HepG2 (cell line): ENCODE measurements at places on chromosomes 4 and X.
A peak's percentile ranks its signal among the peaks of the same experiment; 100 is the strongest.

DNA sequence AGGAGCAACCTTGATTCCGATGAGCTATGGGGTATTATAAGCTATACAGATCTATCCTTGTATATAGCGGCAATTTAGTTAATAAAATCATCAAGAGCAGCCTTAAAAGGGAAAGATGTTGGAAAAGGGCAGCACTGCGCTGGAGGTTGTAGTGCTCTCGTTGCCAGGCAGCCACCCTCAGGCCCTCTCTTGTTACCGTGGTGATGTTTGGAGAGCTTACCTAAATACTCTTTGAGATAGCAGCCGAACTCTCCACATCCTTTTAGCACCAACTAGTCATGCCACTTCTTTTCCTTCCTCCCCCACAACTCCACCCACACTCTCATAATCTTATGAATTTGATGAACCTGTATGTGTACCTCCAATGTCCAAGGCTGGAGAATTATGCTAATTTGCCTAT is 3.8 kb upstream of the RADX start:
- DNase-seq, result no peak

DNA sequence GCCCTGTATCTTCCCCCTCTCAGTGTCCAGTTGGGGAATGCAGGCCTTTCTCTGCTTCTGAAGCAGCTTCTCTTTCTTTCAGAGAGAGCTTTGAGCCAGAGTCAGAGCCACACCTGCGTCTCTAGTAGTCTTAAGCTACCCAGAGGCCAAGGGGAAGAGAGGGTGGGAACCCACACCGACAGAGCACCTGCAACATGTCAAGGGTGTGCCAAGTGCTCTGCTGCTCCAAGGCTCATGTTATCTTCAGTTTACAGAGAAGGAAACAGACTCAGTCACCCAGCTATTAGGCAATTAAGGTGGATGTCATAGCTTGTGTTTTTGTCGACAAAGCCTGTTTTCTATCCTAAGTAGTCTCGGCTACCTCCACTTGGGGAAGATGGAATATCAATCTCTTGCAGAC is 22.7 kb upstream of the RNF212 start:
- no peak for DNase-seq

DNA sequence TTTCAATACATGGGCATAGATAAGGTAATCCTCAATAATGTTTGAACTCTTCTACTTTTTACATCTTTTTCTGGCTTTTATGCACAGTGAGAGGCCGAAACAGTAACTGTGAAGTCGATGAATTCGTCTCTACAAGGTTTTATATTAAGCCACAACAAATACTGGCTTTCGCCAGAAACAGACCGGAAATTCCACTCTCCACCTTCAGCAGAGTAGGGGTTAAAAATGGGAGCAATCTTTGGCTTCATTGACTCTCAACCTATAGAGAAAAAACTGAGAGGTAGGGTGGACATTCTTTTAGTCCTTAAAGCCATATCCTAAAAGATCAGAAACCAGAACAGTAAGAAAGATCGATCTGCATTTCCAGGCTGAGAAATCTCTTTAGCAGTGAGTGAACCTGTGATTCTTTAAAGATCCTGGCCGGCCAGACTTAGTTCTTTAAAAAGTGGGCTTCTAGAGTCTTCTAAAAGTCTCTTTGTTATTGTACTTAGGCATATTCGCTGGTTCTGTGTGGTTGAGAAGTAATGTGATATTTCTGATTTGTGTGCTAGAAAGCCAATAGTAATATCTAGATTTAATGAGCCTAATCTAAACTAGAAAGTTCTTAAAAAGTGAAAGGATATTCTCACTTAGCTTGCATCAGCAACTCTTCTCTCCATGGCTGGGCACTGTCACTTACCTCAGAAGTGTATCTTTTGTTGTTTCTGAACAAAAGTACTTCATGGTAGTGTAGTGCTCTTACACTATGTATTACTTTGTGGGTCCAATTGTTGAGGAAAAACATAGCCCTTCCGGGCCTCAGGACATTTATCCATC is 2.0 kb downstream of the HSPA4L start:
- DNase-seq, result peak; percentile 9

DNA sequence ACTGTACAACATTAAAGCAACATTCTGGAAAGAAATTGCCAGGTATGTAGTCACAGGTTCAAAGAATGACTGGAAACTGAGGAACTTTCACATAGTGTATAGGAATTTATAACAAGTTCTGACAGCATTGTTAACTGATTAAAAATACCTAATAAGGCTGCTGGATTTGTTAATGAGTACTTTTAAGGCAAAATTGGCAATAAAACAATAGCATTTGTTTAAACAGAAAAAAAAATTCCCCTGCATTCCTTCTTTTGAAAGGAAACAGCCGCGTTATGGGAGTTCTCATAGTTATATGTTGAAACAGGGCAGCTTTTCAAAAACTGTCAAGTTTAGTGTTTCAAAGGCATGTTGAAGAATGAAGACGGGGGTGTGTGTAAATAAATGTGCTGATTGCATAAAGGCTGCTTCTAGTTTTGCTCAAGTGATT is 282.5 kb upstream of the FAT1 start:
- DNase-seq, result no peak

- no peak for DNase-seq
These were observed 17.5 kb downstream of the CFAP99 start for GRCh38 chr4:2436301-2436700.

GRCh38 chr4:24896977-24897376 is 15.9 kb downstream of the CCDC149 start:
- DNase-seq, result no peak

GRCh38 chr4:160864253-160864652 is 1299.5 kb downstream of the FSTL5 start:
- DNase-seq, result no peak

DNA sequence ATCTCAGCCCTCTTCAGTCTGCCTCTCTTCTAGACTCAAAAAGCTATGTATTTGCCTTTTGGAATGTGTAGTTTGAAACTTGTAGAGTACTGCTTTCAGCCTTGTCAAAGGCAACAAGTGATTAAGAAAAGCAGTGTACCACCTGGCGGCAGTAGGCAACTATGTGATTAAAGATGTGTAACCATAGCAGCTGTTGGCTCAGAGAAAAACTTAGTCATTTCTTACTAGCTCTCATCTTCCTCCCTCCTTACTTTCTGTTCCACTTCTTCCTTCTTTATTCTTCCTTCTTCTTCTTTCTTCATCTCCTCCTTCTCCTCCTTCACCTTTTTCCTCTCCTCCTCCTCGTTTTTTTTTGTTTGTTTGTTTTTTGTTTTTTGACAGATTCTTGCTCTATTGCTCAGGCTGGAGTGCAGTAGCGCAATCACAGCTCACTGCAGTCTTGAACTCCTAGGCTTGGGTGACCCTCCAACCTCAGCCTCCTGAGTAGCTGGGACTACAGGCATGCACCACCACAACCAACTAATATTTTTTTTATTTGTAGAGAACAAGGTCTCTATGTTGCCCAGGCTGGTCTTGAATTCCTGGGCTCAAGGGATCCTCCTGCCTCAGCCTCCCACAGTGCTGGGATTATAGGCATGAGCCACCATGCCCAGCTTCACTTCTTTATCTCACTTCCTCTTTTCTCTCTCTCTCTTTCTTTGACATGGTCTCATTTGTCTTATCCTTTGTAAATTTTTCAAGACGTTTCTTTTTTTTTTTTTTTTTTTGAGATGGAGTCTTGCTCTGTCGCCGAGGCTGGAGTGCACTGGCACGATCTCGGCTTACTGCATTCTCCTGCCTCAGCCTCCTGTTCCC is 32.6 kb downstream of the ABHD18 start:
- DNase-seq, result no peak

DNA sequence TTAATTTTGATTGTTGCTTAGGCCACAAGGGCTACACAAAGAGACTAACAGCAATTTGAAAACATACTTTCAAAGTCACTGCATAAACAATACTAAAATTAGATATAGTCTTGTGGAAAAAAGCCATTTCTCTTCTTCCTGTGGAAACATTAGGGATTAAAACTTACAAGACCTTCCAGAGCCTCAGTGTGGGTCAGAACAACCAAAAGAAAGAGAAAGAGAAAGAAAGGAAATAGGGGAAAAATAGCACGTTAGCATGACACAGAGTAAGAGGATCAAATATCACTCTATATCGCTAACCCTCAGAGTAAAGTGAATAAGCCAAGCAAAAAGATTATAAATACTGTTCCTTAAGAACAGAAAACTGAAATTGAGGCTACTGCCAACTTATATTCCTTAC is 127.8 kb upstream of the DIAPH2 start:
- no peak for DNase-seq

GRCh38 chr4:155025762-155026457 is 182.5 kb upstream of the NPY2R start:
- peak; percentile 48 for DNase-seq

- DNase-seq, result no peak
These were observed 11.5 kb downstream of the SH3RF1 start for GRCh38 chr4:169259271-169259670.

DNA sequence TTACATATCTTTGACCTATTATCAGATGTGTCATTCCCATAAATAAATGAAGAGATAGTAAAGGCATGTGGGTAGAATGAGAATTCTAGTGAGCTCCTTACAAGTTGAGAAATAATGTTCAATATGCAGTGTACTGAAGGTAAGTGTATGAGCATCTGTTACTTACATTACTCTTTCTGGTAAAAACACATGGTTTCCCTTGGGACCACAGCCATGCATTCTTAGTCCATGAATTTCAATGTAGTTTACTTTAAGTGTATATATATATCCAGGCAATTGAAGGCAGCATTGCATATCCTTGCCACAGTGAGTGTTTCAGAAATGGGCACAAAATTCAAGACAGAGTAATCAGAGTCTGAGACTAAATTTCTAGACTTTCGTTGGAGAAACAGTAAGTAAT is 277.2 kb downstream of the CXXC4 start:
- DNase-seq, result no peak

GRCh38 chrX:53126377-53126776 is 32.4 kb downstream of the KANTR start:
- DNase-seq, result no peak

- DNase-seq, result no peak
These were observed 271.7 kb downstream of the DCTD start for GRCh38 chr4:182645511-182645910.

- DNase-seq, result no peak
These were observed 537.0 kb upstream of the DIAPH2 start for GRCh38 chrX:96147681-96148080.

GRCh38 chr4:6889736-6890324 is 19.8 kb upstream of the TBC1D14 start:
- DNase-seq, result no peak

- DNase-seq, result peak; percentile 83
These were observed 11.6 kb downstream of the PAGE4 start for GRCh38 chrX:49840679-49841078.

- no peak for DNase-seq
These were observed 24.6 kb upstream of the NAP1L2 start for GRCh38 chrX:73239242-73239641.

- no peak for DNase-seq
These were observed 92.7 kb downstream of the SHISA3 start for GRCh38 chr4:42490015-42490414.

GRCh38 chrX:150088042-150088441 is 149.8 kb upstream of the EOLA2 start:
- DNase-seq, result no peak

GRCh38 chrX:701673-702072 is 71.1 kb downstream of the SHOX start:
- DNase-seq, result no peak

DNA sequence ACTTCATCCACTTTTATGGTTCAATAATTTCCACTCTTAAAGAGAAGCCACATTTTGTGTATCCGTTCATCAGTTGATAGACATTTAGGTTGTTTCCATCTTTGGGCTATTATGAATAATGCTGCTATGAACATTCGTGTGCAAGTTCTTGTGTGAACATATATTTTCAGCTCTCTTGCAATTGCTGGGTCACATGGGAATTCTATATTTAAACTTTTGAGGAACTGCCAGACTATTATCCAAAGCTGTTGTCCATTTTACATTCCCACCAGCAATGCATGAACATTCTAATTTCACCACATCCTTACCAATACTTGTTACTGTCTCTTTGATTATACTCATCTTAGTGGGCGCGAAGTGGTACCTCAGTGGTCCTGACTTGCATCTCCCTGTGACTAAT is 61.9 kb downstream of the NR3C2 start:
- DNase-seq, result no peak

DNA sequence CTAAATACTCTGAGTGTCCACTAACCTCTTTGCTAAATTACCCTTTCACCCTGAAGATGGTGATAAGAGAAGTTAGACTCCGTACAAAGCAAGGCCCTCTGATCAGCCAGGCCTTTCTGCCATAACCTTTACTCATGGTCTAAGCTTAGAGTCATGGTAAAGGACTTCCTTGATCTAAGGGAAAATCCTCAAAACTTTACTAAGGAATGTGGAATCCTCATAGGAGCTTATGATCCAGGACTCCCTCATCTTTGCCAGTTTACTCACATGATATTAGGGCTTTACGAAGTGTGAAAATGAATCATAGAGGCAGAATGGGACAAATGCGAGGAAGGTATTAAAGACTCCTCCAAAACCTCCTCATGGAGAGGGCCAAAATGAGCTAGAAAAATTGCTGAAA is 7.9 kb upstream of the FAM13A start:
- no peak for DNase-seq

GRCh38 chrX:41334363-41335197 is 618 bp downstream of the DDX3X start:
- peak; percentile 45 for DNase-seq

GRCh38 chr4:25098964-25099891 is 61.0 kb downstream of the SEPSECS start:
- DNase-seq, result no peak

DNA sequence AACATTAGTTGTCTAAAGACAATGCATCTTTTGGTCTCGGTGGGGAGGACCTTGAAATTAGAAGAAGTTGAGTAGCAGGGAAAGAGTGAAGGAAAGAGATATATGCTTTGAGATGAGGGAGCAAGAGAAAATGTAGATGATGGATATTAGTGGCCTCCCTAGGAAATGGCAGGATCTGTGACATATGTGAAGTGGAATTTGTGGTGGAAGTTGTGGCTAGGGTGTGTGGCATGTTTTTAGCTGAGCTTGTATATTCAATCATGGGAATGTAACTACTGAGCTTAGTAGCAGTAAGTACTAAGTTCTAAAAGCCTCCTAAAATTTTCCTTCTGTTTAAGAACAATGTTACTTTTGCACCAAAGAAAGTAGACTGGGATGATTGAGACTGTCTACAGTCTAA is 382.8 kb upstream of the CTSO start:
- no peak for DNase-seq

- no peak for DNase-seq
These were observed 921.5 kb downstream of the RAB28 start for GRCh38 chr4:12562476-12563140.

- DNase-seq, result no peak
These were observed 211.9 kb upstream of the HS3ST1 start for GRCh38 chr4:11640584-11640983.

DNA sequence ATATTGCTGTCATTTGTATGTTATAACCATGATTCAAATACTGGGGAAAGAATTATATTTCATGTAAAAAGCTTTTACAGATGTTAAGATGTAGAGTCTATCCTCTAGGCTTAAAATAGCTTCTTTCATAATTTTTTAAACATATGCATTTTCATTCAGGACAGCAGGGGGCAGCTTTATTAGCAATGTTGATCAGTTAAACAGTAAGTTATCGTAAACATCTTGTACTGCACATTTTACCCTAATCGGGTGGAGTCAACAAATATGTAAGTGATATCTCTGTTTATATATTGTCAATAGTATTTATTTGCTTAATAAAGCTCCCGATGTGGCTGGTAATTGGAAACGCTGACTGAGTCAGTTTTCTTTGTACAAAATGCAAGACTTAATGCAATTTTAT is 142.5 kb upstream of the MED14 start:
- DNase-seq, result peak; percentile 8
